ENCODE measurements at places on chromosomes 7 and 10. TPM values are rescaled to one million over a fixed set of nuclear protein-coding genes. Genes with fewer than 3 reads are reported as not detected.
A peak's percentile ranks its signal among the peaks of the same experiment; 100 is the strongest.

Gene TSPAN15
- total RNA-seq = 195 TPM

Gene SMO
- total RNA-seq = 17.4 TPM

Gene FAM237B
- total RNA-seq = not detected

Gene TMEM72
- not detected for total RNA-seq

Gene RPP30
- 53.0 TPM for total RNA-seq

DNA sequence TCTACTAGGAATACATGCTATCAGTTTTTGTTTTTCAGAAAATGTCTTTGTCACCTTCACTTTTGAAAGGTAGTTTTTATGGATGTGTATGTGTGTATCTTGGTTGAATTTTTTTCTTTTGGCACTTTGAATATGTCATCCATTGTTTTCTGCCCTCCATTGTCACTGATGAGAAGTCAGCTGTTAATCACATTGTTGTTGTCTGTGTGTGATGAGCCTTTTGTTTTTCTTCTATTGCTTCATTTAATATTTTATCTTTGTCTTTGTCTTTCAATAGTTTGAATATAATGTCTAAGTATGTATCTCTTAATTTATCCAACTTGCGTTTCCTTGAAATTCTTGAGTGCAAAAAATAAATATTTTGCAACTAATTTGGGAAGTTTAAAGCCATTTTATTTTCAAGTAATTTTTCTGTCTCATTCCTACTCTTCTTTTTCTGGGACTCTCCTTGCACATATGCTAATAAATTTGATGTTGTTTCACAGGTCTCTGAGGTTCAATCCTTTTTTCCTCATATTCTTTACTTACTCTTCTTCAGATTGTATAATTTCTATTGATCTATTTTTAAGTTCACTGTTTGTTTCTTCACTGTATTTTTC lies 546.9 kb upstream of the GHITM start:
- no peak for DNase-seq

GRCh38 chr7:90933984-90934383 lies 330.2 kb upstream of the FZD1 start:
- DNase-seq = no peak

GRCh38 chr7:115410972-115411686 lies 489.2 kb downstream of the MDFIC start:
- DNase-seq = no peak

GRCh38 chr7:142384493-142384922 lies 126.7 kb upstream of the PRSS58 start:
- no peak for DNase-seq

DNA sequence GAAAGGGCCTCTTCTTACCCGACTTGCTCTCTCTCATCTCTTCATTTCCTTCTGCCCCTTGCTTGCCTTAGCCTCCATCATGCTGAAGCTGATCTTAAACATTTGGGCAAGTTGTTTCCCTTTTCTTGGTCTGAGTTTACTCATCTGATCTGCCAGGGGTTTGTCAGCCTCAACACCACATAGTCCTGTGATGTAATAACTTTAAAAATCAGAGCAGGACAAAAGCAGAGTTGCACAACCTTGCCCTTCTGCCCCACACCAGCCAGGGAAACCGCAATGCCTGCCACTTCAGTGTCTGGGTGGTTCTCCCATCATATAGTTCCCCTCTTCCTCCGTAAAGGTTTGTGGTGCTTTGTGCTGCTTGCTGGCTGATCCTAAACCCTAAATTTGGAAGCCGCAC lies 9.9 kb upstream of the LIPM start:
- DNase-seq = no peak

GRCh38 chr10:45093945-45094344 lies 93.2 kb downstream of the ZNF22 start:
- no peak for DNase-seq

GRCh38 chr7:7673240-7673550 lies 32.6 kb downstream of the UMAD1 start:
- no peak for DNase-seq

DNA sequence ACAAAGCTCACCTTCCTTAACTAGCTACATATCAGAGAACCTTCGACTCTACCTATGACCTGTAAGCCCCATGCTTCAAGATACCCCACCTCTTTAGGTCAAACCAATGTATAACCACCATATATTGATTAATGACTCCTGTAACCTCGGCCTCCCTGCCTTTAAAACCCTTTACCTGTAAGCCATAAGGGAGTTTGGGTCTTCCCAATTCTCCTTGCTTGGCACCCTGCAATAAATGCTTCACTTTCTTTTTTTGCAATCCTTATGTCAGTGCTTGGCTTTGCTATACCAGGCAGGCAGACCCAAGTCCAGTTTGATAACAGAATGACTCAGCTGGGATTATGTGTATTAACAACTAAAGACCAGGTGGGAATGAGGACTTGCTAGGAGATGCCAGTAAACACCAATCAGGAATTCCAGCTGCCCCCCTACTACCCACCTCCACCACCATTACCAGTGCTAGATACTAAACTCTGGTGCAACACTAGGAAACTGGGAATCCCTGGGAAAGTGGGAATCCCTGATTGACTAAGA lies 22.0 kb upstream of the SLC35G1 start:
- no peak for DNase-seq

DNA sequence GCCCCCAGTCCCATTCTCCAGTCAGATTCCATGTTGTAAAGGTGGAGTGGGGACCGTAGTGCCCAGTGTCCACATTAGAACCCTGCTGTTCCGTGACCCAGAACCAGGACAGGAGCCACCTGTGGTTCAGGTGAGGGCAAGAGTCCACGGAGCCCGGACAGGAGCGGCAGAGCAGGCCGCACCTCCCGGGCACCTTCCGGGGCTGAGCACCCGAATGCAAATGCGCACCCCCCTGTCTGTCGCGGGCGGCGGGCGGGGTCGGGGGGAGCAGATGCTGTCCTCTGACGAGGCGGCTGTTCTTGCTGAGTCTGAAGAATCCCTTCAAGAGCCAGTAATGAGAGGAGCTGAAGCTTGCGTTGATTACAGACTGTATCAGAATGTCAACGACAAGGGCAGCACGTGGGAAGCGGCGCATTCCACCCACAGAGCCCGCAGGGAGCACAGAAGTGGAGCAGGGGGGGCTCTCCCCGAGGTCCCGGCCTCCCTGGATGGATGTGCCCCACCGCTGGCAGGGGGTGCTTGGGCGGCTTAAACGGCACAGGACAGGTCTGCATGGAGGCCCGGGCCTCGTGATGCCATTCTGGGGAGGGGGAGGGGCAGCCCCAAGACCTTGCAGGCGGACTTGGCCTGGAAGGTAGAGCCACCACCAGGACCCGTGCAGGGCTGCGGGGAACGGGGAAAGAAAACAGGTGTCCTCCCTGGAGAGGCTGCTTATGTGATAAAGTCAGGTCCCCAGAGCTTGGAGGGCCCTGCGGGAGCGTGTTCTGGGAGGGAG lies 407.5 kb upstream of the RNF32 start:
- DNase-seq = no peak

DNA sequence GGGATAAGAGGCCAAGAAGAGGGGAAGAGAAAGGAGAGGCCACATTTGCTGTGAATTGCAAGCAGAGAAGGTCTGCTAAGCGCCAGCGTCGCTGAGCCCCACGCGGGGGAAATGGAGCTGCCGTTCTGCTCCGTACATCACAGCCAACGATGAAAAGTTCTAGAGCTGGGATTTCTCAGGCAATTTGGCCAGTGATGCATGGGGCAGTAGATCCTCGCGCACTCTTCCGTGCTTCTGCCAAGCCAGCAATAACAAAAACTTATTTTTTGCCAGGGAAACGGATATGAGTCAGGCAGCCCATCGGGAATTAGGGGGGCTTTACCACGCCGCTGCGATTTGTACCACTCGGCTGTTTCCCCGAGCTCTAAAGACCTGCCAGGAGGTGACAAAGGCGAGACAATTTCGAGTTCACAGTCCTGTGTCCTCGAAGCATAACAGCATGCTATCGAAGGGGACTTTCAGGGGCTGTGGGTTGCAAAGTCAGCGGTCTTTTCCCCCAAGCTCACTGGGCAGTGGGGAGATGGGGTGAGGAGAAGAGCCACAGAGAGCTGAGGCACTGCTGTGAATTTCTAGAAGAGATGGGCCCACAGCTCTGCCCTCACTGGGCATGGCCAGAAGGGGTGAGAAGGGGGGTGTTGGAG lies 30.0 kb upstream of the SLF2 start:
- DNase-seq = no peak

DNA sequence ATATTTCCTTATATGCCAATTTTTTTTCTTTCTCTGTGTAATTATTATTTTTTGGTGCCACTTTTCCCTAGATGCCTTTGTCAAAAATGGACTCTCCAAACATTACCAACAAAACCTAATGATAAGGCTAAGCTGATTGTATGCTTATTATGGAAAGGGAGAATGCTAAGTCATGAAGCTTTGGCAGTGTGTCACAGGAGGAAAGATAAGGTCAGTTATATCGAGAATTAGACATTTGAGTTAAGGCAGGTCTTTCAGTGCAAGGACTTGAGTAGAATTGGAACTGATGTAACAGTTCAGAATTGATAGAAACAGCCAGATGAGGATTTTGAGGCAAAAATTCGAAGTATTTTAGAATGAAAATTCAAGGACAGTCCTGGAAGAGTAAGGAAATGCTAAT lies 16.8 kb upstream of the MALRD1 start:
- no peak for DNase-seq

DNA sequence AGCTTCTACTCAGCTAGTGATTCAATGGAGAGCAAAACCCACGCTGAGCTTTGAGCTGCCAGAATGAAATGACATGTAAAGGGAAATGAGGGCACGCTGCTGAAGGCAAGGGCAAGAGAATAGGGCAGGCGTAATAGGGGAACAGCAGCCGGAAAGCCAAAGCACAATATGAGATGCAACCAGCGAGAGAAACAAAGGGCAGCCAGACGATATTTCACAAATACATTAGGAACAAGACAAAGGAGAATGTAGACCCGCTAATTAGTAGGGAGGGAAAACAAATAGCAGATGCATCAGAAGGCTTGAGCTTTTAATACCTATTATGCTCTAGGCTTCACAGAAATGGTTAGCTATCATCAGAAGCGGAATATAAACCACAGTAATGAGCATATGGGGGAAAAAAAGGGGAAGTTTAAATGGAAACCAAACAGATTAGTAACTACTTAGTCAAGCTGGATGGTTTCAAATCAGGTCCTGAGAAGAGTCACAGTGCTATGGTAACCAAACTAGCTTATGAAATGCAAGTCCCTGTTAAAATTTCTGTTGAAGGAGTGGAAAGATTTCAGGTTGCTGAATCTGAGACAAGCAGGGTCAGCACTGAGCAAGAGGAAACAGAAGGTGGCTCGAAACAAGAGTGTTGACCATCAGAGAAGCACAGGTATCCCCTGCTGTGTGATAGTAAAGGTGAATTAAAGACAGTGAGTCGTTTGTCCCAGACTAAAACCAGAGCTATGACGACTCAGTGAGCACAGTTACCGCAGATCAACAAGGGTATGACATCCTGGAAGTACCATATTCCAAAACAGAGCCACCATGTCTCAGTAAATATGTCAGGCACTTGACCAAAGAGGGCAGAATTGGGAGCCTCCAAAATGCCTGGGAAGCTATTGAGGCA lies 496.9 kb upstream of the CELF2 start:
- DNase-seq = no peak

- DNase-seq = no peak
Measured at GRCh38 chr7:51142741-51143385, 173.7 kb downstream of the COBL start.

DNA sequence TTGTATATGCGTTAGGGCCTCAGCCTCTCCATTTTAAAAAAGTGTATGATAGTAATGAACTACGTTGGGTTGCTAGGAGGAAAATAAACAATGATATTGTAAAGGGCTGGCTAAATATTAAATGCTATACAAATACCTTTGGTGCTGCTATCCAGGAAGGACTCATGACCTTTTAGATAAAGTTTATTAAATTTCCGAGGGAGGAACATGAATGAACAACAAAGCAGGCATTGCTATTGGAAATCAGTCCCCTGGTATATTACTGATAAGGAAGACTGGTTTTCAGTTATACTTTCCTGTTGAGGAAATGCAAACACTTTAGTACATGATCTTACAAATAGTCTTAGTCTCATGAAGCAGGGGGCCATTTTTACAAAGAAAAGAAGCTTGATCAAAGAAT lies 17.2 kb upstream of the AGR2 start:
- no peak for DNase-seq

- DNase-seq = peak; percentile 18
Measured at GRCh38 chr7:50595491-50596102, 30.4 kb upstream of the DDC start.

DNA sequence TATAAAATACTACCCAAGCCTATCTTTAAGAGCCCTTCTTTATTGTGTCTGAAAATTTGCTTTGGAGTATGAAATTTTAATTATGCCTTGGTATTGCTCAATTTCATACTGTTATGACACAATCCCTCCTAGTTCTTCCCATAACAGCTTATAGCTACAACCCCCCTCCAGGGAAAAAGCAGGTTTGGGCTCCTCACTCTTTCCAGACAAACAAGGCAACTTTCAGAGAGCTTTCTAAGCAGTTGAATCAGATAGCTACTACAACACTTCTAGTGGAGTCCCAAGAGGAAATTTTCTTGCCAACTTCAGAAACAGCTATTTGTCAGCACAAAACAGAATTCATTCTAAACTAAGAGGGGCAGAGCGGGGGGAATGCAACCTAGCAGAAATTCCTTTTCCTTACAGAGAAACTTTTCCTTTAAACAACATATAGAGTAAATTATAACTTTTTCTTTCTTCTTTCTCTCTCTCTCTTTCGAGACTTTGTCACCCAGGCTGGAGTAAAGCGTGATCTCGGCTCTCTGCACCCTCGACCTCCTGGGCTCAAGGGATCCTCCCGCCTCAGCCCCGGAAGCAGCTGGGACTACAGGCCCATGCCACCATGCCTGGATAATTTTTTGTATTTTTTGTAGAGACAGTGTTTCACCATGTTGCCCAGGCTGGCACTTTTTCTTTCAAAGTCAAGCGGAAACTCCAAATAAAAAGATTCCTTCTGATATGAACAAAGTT lies 26.0 kb upstream of the JMJD1C start:
- no peak for DNase-seq

- DNase-seq = peak; percentile 2
Measured at GRCh38 chr10:43125881-43126731, 12.1 kb upstream of the CSGALNACT2 start.

DNA sequence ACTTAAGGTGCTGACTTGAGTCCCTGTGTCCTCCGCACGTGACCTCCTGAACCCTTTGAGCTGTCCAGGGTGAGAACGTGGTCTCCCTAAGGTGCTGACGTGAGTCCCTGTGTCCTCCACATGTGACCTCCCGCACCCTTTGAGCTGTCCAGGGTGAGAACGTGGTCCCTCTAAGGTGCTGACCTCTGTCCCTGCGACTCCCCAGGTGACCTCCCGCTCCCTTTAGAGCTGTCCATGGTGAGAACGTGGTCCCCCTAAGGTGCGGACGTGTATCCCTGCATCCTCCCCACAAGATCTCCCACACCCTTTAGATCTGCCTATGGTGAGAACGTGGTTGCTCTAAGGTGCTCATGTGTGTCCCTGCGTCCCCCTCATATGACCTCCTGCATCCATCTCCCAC lies 174.3 kb downstream of the ADARB2 start:
- no peak for DNase-seq

DNA sequence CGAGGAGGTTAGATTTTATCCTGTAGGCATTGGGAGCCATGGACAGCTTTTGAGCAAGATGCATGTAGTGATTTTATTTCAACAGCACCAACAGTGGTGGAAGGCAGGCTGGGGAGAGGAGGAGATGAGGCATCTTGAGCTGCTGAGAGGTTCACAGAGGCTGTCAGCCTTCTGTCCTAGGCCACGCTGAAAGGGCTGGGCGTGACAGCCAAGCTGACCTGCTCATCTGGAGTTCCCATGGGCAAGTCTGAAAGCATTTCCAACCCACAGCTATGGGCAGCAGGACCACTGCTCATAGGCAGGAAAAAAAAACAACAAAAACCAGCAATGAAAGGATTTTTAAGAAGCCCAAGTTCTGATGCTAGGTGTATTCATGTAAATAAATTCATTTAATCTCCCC lies 7.7 kb downstream of the NEURL1 start:
- no peak for DNase-seq

GRCh38 chr7:24858108-24858977 lies 101.1 kb upstream of the GSDME start:
- DNase-seq = no peak

Measured in endothelial cell (in vitro differentiated cells).